ENCODE measurements at places on chromosomes 3 and 15.

DNA sequence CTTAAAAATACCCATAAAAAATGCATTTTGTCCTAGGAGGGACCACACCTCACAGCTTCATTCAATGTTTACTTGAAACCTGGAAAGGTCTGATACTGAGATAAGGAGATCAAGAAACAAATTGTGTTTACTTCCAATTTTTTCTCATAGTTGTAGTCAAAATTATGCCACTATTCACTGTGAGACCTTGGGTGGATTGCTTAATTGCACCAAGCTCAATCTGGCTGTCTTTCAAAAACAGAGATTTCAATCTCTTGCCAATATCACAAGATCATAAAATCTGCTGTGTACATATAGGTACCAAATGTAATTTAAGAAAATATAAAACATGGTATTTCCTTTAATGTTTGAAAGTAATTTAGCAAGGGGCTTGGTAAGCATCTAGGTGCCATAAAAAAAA is 186.4 kb upstream of the THBS1 start:
- DNase-seq, result no peak

DNA sequence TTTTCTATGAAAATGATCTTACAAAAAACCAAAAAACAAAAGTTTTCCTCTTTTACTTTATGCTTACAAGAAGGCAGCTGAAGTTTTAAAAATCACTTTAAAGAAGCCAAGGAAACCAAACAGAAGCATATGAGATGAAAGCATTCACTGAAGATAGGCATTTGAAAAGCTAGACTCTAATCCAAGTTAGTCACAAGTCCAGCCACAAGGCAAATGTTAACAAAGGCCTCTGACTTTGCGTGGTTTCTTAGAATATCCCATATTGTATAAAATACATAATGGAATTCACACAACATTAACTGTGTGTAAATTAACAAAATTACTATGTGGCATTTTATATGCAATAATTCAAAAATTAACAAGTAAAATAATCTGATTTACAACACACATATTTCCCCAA is 17.7 kb downstream of the MRPL3 start:
- no peak for DNase-seq

GRCh38 chr3:21835264-21835663 is 84.3 kb upstream of the ZNF385D start:
- no peak for DNase-seq

GRCh38 chr3:52097851-52098507 is 41.6 kb upstream of the DUSP7 start:
- no peak for DNase-seq

- no peak for DNase-seq
These were observed 45.6 kb downstream of the LRTM1 start for GRCh38 chr3:54882129-54882833.

DNA sequence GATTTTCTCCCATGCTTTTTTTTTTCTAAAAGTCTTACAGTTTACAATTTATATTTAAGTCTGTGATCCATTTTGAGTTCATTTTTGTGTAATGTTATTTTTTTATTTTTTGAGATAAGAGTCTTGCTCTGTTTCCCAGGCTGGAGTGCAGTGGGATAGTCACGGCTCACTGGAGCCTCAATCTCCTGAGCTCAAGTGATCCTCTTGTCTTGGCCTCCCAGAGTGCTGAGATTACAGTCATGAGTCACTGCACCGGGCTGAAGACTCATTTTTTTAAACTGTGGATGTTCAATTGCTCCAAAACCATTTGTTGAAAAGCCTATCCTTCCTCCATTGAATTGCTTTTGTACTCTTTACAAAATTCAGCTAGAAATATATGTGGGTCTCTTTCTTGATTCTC is 19.5 kb downstream of the LNP1 start:
- DNase-seq, result no peak

GRCh38 chr15:51782357-51782896 is 31.0 kb downstream of the TMOD2 start:
- no peak for DNase-seq

GRCh38 chr3:33099701-33100100 is 2.8 kb upstream of the GLB1 start:
- DNase-seq, result no peak

DNA sequence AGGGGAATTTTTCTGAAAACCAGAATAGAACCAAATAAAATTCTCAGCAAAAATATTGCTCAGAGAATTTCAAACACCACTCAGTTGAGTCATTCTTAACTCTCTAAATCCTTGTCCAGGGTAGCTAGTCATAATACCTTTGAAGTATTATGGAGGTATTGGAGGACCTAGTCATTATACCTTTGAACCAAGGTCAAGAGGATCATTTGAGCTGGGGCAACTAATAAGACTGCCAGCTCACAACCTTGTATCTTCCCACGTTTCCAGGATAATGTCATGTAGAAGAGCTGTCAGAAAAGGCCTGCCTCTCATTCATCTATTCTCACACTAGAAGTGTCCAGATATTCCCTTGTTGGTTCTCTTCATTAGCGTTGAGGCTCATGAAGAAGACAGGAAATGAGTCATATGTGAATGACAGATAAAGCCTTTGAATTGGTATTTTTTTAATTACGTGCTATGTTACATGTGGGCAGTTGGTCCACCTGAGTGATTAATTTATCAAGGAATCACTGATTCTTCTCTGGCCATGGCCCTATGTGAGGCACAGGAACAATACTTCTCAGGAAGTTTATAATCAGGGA is 48.3 kb downstream of the TOPAZ1 start:
- no peak for DNase-seq

- no peak for DNase-seq
These were observed 2.5 kb upstream of the RPP25 start for GRCh38 chr15:74958908-74959585.

- DNase-seq, result no peak
These were observed 9.1 kb upstream of the INO80 start for GRCh38 chr15:41125063-41125669.

- no peak for DNase-seq
These were observed 183.5 kb downstream of the SUCNR1 start for GRCh38 chr3:152056987-152057386.

GRCh38 chr3:27511724-27512422 is 27.7 kb upstream of the SLC4A7 start:
- no peak for DNase-seq

GRCh38 chr15:45130291-45131000 is 652 bp downstream of the DUOX1 start:
- no peak for DNase-seq

DNA sequence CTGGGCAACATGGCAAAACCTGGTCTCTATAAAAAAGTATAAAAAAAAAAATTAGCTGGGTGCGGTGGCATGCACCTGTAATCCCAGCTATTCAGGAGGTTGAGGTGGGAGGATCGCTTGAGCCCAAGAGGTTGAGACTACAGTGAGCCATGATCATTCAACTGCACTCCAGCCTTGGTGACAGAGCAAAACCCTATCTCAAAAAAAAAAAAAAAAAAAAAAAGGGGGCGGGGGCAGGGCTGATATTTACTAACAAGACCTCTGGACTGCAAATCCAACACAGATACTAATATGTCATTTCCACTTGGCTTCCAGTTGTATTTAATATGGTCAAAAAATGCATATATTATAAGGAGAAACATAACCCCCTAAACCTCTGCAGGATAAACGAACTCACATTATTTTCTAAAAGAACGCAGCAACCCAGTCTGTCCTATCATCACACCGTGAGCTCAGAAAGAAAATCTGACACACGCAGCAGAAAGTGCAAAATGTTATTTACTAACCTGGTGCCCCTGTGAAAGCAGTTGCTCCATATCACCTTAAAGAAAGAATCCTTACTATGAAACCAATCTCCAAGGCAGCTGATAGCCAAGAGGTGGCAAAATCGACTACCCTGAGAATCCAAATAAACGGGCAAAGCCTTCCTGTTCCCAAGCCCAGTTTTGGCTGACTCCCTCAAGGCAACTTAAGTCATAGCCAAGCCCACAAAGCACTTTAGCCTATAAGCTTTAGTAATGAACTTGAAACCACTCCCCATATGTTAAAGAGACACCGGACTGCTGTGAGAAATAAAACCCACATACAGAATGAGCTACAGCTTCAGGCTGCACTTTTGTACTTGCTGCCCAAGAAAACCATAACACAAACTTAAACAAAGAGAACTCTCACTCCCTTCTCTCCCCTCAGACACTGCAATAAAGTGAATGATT is 39.3 kb downstream of the PLD1 start:
- no peak for DNase-seq

GRCh38 chr15:82999905-83000671 is 11.4 kb downstream of the C15orf40 start:
- no peak for DNase-seq

- no peak for DNase-seq
These were observed 49.1 kb downstream of the CCK start for GRCh38 chr3:42216931-42217333.

DNA sequence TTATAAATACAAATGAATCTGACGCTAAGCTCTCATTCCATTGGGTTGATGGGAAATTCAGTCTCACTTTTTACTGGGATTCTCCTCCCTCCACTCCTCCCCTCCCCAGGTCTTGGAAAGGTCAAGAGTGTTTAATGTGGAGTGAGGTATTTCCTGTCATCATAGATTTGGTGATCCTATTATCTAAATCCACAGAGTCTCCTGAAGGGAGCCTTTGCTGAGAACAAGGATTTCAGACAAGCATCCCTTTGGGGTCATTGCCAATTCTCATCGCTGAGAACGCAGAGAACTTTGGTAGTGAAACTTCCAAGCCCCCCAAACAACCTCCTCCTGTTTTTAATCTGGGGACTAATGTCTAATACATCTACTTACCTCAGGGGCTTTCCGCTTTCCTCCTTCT is 297.9 kb downstream of the OTOL1 start:
- DNase-seq, result no peak

DNA sequence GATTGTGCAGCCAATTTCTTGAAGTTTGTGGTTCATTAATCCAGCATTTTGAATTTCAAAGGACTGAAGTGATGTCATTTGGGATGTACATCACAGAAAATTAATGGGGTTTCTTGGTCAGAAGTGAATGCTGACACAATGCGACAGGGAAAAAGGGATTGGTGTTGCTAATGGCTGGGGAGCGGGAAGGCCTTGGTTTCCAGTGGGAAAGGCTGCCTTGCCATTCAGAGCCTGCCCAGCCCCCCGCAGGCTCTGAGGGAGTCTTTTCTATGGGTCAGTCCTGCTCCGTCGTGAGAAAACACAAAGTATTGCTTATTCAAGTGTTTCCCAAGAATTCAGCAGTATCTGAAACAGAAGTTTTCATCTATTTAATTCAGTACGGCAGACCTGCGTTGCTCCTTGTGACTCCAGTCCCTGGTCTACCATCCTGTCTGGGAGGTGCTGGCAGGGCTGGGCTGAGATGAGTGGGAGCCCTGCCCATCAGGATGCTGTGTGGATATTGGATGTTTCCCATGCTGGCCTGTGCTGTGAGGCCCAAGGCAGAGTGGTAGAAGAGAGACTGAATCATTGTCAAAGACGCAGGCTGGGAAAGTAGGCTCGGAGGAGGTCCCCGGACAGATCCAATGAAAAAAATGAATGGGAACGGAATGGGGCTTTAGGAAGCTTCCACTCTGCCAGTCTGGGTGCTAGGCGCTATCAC is 111.2 kb upstream of the KLHL25 start:
- no peak for DNase-seq

DNA sequence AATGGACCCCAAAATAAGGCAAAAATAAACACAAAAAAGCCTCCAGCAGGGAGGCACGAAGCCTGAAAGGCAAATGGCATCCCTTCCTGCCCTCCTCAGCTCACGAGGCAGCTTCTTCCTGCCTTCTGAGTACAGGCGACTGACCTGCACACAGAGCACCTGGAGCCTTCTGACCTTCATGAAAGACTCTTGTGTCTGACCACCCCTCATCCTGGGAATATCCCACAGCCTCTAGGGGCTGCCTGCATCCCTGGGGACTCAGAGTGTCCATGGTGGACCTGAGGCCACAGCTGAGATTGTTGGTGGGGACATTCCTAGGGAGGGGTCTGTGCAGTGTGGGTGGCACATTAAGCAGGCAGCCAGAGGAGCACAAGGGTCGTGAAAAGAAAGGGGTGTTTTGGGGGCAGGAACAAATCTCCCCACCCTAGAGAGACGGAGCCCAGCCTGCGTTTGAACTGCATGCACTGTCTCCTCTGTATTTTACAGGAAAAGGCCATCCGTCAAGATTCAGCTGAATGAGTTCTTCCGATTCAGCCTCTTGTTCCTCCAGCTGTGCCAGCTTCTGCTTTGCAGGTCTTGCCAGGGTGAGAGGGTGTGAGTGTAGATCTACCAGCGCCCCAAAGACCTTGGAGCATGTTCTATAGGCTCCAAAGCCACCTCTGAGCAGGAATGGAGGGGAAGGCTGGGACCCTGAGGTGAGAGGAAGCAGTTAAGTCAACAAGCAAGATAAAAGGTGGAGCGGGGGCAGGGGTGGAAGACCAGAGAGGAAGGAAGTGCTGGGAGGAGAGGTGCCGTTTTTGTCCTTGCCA is 80.4 kb upstream of the MEF2A start:
- DNase-seq, result no peak

- DNase-seq, result no peak
These were observed 37.9 kb upstream of the THUMPD3 start for GRCh38 chr3:9324944-9325343.

GRCh38 chr3:94643400-94643799 is 580.5 kb downstream of the NSUN3 start:
- no peak for DNase-seq

DNA sequence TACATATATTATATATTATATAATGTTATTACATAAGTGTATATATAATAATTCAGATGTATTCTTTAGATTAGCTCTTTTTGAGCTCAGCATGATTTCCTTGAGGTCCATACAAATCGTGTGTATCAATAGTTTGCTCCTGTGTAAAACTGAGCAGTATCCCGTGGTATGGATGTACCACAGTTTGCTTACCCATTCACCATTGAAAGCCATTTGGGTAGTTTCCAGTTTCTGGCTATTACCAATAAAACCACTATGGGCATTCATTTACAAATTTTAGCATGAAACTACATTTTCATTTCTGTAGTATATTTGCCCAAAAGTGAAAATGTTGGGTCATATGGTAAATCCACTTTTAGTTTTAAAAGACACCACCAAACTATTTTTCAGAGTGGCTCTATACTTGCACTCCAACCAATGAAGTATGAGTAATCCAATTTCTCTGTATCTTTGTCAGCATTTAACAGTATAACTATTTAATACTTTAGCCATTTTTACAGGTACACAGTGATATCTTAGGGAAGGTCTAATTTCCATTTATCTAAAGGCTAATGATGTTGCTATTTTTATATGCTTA is 1361.4 kb upstream of the GBE1 start:
- no peak for DNase-seq

GRCh38 chr3:194768586-194768985 is 82.9 kb downstream of the FAM43A start:
- DNase-seq, result no peak

GRCh38 chr3:195263925-195264600 is 6.9 kb downstream of the XXYLT1 start:
- no peak for DNase-seq

GRCh38 chr15:48603922-48604321 is 41.6 kb downstream of the FBN1 start:
- no peak for DNase-seq

- DNase-seq, result no peak
These were observed 95.0 kb downstream of the FNDC3B start for GRCh38 chr3:172134352-172134751.

Measured in activated CD8-positive, alpha-beta memory T cell treated with anti-CD3 and anti-CD28 coated beads, Interleukin-2, amount 50 U/mL, for 4 hours (primary cell).